Central memory CD4-positive, alpha-beta T cell (primary cell): ENCODE measurements at places on chromosomes 12 and 14.

DNA sequence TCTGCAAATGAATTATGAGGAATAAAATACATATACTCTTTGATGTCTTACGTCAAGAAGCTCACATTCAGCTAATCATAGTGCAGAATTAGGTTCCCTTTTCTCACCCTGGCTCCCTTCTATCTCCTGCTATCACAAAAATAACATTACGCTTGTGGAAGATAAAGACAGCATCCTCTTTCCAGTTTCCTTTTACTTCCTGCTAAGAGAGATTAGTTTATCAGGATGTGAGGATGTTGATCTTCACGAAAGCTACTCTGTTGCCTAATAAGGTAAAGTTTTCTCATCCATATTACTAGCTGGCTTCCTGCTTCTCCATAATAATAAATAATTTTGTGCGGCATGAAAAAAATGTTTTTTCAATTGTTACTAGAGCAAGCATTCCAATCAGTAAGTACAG, 217.7 kb upstream of the DCN start:
- DNase-seq, result no peak

GRCh38 chr12:22738945-22739344, 114.0 kb downstream of the ETNK1 start:
- DNase-seq, result no peak

GRCh38 chr12:21683115-21683514, 25.5 kb upstream of the LDHB start:
- no peak for DNase-seq

GRCh38 chr12:10218021-10218420, 5.3 kb downstream of the GABARAPL1 start:
- no peak for DNase-seq

DNA sequence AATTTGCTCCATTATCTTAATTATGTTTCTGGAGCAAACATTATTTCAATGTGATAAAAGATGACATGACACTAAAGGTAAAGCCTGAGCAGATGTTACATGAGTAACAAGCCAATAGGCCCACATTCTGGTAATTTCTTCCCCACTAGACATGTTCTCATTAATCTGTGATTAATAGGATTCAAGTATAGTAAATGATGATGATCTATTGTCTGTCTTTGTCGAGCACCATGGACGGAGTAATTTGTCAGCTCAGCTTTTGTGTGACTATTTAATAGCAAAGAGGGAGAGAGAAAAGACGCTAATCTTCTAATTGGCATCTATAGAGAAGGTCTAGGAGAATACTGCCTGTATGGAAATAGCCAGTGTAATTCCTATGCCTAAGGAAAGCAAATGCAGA, 62.2 kb upstream of the INSM2 start:
- DNase-seq, result no peak
